ENCODE measurements at places on chromosomes 1 and 21. TPM values are rescaled to one million over a fixed set of nuclear protein-coding genes. Genes with fewer than 3 reads are reported as not detected.

DNA sequence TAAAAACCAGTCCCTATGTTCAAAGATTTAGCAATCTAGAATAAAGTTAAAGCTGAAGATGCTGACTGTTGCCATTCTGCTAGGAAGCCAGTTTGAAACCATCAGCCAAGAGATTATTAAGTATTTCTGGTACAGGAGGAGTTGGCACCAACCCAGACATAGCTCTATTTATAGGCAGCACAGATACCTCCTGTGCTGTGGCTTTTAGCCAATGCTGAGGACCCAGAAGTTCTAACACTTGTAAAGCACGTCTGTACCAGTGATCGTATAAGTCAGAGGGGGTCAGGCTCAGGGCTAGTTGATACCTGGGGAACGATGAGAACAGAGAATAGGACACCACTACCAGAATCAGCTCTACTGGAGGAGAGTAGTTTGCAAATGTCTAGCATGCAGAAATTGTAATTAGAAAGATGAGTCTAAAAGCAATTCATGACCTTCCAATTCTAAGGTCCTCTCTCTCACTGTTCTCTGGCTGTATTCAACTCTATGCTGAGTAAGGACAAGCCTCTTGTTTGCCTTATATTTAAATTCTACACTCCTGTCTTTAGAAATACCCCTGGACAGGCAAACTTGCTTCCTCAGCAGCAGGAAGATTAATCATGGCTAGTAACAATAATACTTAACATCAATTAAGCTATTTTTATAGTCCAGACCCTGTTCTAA, 96.8 kb upstream of the PALMD start:
- DNase-seq: no peak

DNA sequence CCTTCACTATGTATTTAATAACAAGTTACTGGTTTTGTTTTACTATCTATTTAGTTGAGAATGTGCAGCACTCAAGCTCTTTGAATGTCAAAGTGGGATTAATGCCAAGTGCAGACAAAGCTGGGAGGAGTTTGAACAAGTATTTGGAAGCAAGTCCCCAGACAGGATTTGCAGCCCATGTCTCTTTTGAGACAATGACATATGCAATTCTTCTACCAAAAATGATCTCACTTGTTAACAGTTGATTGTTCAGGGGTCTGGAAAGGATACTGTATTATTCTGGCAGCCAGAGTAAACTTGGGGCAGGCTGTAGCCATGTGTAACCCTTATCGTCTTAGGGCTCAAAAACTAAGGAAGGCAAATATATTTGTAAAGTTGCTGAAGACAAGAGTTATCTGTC, 15.8 kb downstream of the COLGALT2 start:
- no peak for DNase-seq

AMY1A gene
- not detected for polyA plus RNA-seq

MTARC2 gene
- 0.43 TPM for polyA plus RNA-seq

DNA sequence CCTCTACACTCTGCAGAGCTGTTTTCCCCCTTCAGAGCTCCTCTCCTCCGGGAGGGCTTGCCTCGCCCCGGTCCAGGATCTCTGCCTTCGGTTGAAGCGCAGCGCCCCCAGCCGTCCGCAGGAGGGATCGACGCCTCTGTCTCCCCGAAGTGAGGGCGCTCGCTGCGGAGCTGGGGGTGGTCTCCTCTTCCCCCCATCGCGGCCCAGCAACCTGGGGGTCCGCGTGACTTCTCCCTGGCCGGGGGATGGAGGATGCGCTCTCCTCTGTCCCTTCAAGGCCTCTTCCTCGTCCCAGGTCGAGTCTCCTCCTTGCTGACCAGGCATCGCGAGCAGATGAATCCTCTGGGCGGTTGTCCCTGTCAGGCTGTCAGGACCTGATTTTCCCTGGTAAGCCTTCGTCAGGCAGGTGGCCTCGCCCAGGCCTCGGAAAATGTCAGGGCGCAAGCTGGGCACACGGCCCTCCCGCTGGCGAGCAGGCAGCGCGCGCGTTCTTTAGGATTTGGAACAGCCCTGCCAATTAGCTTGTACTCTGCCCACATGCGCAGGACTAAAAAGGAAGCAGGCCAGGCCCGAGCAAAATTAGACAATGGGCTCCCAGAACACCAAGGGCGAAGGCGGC, 90.5 kb downstream of the EDEM3 start:
- no peak for DNase-seq

- no peak for DNase-seq
Measured at GRCh38 chr1:30061292-30062220, 661.8 kb downstream of the MATN1 start.

DNA sequence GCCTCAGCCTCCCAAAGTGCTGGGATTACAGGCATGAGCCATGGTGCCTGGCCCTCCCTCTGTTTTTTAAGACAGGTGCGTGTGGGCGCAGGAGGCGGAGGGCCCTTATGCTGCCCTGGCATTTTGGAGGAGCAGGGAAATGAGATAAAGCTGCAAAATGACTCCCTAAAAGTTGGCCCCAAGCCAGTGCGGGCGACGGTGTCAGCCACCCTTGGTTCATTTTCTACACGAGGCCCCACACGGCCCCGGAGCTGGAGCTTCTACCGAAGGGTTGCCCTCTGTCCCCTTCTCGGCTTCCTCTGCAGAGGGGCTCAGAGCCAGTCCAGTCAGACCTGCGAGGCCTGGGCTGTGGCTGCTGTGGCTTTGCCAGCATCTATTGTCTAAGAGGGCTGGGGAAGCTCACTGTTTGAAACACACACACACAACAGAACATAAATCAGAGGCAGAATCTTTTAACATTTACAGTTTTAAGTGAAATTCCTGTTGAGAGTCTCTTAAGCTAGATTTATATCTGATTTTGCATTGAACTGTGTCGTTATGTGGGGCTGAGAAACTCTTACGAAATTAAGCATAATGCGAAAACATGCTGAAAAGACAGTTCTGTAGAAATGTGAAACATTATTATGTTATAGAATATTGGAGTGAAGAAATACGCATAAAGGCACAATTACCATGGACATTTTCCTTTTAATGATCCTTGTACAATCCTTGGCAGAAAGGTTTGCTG, 255.9 kb downstream of the CAMTA1 start:
- DNase-seq: no peak

DNA sequence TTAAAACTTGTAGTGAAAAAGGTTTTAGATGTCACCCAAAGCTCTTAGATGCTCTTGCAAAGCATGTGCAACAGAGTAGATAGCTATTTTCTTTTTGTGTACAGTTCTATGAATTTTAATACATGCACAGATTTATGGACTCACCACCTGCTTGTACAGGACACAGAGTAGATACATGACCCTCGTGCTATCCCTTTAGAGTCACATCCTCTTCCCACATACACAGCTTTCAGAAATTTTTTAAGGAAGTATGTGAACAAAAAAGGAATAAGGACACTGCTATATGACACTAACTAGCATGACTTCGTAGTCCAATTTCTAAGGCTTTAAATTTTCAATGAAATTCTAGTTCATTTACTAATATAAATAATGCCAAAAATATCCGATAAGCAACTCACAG, 60.9 kb downstream of the ABL2 start:
- no peak for DNase-seq

NBPF1 gene
- polyA plus RNA-seq: 12.8 TPM

TLCD4 gene
- polyA plus RNA-seq: not detected

GRCh38 chr1:15483971-15484370, 8.1 kb downstream of the CELA2B start:
- no peak for DNase-seq

KRTAP13-2 gene
- not detected for polyA plus RNA-seq

LCA5L gene
- polyA plus RNA-seq: 0.94 TPM

GRCh38 chr1:170247751-170248521, 102.2 kb downstream of the NTMT2 start:
- no peak for DNase-seq

ACKR1 gene
- polyA plus RNA-seq: not detected

DNA sequence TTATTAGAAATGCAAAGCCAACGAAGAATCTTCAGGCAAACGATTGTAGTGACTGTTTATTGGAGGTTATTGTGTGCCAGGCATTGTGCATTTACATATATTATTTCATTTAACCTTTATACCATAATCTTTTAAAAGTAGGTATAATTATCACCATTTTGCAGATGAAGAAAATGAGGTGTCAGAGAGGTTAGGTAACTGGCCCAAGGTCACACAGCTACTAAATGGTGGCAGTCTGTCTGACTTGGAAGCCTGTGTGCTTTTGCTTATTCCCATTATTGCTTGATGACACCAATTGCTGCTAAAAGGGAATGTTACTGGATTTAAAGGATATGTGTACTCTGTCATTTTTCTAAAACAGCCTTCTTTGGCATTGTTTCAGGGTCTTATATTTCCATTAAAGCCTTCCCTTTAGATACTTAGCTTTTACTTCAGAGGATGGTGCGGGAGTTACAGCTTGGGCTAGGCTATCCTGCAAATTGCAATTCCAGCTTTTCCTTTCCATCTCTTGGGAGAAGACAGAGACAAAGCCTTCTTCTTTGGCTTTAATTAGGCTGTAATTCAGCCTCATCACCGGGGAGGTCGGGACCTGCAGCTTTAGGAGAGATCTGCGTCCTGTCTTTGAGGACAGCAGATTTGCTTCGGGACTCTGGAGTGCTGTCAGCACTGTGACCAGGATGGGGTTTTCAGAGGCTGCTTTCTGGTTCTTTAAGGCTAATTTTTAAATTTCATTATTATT, 37.4 kb upstream of the ERRFI1 start:
- DNase-seq: no peak

VHLL gene
- 0.22 TPM for polyA plus RNA-seq

KDM5B gene
- polyA plus RNA-seq: 60.1 TPM

AMY1C gene
- not detected for polyA plus RNA-seq
